ENCODE measurements at places on chromosomes 2 and 18. TPM values are rescaled to one million over a fixed set of nuclear protein-coding genes. Genes with fewer than 3 reads are reported as not detected.

GRCh38 chr2:200592406-200593075 is 6.7 kb downstream of the AOX1 start:
- peak; percentile 73 for DNase-seq

GAREM1 gene
- total RNA-seq = 0.97 TPM

MARCHF4 gene
- total RNA-seq = 5.2 TPM

DNA sequence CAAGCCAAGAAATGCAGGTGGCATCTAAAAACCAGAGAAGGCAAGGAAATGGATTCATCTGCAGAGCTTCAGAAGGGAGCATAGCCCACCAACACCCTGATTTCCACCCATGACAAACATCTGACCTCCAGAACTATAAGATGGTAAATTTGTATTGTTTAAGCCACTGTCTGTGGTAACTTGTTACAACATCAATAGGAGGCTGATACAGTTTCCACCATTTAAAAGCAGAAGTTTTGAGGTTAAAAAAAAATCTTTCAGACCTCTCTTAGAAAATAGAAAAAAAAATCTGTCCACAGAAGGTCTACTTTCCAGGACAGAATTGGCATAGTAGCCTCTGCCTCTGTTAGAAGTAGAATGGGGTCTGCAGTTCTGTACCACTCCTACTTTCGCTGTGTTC is 37.2 kb downstream of the SLC40A1 start:
- no peak for DNase-seq

- DNase-seq = no peak
Observed at GRCh38 chr2:48883661-48884060, 128.1 kb upstream of the LHCGR start.

DNA sequence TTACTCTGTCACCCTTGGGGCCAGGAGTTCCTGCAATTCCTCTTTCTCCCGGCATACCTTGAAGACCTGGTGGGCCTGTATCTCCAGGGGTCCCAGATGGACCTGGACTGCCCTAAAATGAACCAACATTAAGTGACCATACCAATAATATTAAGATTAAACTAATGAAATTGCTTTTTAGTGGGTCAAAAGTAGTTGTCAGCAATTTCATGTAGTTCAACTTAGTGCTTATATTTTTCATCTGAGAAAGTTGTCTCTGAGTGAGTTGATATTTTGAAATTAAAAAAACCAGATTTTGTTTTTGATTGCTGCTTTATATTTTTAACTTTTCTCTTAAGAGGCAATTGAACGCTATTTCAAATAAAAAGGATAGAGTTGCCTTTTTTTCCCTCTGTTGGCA is 83.1 kb downstream of the COL3A1 start:
- DNase-seq = no peak

GRCh38 chr2:195534971-195535370 is 122.1 kb upstream of the SLC39A10 start:
- DNase-seq = no peak

DNA sequence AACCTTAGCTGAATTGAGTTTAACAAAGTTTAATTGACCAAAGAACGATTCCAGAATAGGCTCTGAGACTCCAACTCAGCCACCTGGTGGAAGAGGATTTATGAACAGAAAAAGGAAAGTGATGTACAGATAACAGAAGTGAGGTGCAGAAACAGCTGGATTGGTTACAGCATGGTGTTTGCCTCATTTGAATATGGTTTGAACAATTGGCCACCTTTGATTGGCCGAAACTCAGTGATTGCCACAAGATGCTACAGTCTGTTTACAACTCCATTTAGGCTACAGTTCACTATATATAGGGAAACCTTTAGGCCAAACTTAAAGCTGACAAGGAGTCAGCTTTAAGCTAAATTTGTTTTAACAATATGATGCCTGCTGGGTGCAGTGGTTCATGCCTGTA is 28.1 kb upstream of the SLC35G4 start:
- no peak for DNase-seq

DNA sequence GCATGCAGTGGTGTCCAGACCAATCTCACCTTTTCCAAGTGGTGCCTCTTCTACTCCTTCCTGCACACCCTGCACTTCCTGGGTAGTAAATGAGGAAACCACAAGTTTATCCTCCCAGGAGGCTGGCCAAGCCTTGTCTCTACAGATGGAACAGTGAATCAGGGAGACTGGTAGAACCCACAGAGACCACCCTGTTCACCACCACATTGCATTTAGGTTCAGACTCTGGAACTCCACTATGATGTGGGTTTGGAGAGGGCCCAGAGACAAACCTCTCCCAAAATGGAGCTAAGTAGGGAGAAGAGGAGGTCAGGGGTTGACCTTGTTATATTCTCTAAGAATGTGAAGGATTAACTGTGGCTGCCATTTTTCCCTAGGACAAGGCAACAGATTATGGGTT is 102.8 kb upstream of the FZD7 start:
- DNase-seq = peak; percentile 23

GATA6 gene
- 5.2 TPM for total RNA-seq

- no peak for DNase-seq
Observed at GRCh38 chr2:10984418-10985135, 72.8 kb downstream of the KCNF1 start.

- no peak for DNase-seq
Observed at GRCh38 chr18:69789794-69790193, 157.9 kb downstream of the CD226 start.

DNA sequence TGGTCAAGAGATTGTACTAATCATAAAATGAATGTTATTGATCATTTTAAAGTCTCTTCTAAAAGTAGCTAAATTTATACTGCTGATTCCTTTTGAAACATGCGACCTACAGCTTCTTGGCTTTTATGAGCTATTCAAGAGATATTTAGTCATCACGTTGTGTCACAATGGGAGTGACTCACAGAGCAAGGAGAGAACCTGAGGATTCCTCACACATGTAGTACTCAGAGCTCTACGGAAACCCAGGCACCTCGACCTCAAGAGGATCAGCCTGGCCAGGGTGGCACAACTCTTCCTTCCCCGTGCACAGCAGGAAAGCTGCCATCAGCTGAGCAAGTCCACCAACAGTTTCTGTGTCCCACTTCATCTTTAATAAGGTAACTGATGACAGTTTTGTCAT is at the start of gene DHRS9:
DHRS9 (plus strand) TSS at position 223 of the 400 bp plus-strand sequence. CDS start 12,019 bp downstream, outside the sequence.
- DNase-seq = peak; percentile 58

VWA3B gene
- not detected for total RNA-seq

GRCh38 chr18:366466-367061 is 98.7 kb upstream of the THOC1 start:
- no peak for DNase-seq

DNA sequence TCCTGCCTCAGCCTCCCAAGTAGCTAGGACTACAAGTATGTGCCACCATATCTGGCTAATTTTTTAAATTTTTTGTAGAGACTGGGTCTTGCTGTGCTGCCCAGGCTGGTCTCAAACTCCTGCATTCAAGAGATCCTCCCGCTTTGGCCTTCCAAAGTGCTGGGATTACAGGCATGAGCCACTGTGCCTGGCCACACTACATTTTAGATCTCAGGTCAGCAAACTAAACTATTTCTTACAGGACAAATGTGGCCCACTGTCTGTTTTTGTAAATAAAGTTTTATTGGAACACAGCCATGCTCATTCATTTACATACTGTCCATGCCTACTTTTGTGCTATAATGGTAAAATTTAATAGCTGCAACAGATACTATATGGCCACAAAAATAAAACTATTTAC is 17.8 kb downstream of the INO80D start:
- DNase-seq = no peak

- DNase-seq = no peak
Observed at GRCh38 chr18:65352186-65352585, 398.6 kb upstream of the CDH7 start.

MEP1B gene
- 0.64 TPM for total RNA-seq

- no peak for DNase-seq
Observed at GRCh38 chr2:187986390-187987105, 305.1 kb upstream of the GULP1 start.

DNA sequence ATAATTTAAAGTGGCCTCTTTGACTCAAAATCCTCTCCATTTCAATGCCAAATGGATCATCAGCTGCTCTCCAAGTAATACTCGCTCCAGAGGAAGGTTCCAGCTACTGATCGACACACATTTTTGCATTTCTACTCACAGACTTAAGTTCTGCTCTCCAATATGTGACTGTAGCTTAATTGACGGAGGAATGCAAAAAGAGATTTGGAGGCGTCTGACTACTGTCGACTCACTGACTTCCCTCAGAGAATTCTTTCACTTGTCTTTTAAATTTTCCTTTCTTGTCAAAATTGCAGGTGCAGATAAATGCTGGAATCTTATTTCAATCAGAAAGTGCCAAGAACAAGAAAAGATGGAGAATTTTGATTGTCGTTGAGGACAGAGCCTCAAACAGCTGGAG is 84.1 kb upstream of the PAPOLG start:
- no peak for DNase-seq

DNA sequence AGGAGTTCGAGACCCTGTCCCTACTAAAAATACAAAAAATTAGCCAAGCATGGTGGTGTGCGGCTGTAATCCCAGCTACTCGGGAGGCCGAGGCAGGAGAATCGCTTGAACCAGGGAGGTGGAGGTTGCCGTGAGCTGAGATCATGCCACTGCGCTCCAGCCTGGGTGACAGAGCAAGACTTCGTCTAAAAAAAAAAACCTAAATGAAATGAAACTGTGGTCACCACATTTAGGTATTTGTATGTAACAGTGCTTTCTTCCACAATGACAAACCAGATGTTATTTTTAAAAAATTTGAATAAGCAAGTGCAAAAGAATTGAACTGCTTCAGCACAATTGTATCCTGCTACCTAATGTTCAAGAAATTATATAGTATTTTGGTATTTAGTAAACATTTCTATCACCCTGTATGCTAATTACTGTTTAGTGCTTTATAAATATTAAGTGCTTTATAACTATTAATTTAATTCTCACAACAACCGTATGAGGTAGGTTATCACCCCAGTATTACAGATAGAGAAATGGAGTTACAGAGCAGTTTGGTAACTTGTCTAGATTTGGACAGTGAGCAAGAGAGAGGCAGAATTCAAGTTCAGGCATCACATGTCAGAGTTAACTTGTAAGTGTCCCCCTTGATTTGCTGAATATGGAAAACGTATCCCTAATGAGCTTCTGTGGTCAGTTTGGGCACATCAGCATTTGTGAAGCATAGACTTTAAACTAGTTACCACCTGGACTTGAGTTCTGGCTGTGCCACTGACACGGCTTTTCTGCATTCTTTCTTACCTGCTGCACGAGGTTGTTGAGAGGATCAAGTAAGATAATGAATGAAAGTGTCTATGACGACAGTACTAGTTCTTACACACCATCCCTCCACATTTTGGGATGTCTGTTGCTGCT is 14.4 kb downstream of the PHLPP1 start:
- no peak for DNase-seq

POTEI gene
- under 0.01 TPM for total RNA-seq

DNA sequence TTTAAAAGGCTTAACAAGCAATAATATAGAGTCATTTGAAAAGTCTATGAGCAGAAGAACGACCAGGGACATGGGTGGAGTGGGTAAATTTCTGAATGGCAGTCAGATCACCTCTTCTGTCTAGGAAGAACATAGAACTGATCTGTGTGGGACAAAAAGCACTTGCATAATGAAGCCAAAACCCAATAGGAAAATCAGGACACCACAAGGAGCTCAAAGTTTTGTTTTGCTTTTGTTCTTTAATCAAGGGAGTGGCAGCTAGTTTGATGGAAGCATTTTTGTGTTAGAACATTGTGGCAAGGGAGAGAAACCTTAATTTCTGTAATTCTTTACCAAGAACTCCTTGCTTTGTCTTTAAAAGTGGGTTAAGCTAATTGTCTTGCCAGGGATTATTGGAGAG is 240.2 kb upstream of the TANK start:
- peak; percentile 10 for DNase-seq

ANKRD30BL gene
- not detected for total RNA-seq

DNA sequence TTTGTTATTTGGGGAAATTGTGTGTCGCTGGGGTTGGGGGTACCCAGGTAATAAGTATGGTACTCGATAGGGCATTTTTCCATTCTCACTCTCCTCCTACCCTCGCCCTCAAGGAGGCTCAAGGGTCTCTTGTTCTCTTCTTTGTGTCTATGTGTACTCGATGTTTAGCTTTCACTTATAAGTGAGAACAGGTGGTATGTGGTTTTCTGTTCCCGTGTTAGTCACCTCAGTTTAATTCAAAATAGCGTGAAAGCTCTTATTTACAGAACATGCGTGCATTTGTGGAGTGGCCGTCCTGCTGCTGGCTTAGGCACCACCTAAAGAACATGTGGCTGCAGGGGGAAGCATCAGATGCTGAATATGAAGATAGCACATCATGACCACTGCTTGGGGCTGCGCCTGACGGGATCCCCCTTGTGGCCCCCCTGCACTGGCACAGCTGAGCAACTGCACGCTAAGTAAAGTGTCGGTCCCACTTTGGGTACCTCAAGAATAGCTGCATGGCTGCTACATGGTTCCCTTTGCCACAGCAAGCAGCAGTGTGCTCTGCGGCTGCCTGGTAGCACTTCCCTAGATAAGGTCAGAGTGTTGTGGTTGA is 569.0 kb downstream of the DCDC2C start:
- no peak for DNase-seq

DNA sequence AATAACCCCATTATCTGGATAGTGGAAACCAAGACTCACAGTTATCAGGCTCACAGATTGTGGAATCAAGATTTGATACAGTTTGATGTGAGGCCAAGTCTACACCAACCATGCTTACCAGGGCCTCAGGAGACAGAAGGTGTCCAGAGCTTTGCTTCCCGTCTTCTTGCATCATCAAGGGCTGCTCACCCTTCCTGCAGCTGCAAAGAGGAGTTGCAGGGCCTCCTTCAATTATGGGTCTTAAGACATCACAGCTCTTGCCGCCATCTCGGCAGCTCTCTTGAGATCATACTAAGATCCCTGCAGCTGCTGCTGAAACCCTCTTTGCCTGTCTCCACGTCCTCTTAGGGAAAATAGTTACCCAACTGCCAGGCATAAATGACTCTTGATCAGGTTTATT is 176.0 kb downstream of the MGAT5 start:
- peak; percentile 47 for DNase-seq

DNA sequence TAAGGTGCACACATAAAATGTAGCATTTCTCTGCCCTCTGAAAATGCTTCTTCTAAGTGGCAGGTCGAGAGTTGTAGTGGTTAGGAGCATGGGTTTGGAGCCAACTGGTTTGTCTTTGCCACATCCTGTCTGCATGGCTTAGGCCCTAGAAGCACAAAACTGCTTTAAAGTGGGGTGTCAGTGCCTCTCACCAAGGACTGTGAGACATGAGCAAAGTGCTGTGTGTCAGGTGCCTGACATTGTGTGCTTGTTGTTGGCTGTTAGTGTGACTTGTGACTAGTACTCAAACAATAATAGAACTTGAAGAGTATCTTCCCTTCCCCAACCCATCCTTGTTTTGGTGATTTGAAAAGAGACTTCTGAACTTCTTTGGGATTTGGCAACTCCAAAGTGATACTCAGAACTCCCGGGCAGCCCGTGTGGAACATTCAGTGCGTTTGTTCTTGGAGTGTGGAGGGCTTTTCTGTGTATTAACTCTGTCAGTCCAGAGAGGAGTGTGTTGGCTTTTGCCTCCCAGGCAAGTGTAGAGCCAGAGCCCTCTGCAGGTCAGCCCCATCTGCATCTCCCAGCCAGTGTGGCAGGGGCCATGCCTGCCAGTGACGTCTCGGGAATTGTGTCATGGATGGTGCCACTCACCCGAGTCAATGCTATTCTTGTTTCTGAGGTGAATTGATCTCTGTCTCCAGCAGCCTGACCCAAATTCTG is 5.0 kb downstream of the MGAT5 start:
- no peak for DNase-seq

SNTG2 gene
- under 0.01 TPM for total RNA-seq

All from fibroblast of villous mesenchyme (primary cell).